Stimulated activated CD8-positive, alpha-beta memory T cell treated with anti-CD3 and anti-CD28 coated beads, Interleukin-7, amount 100 ng/mL, for 48 hours (primary cell): ENCODE measurements at places on chromosomes 1 and 21.

- DNase-seq, result no peak
Measured at GRCh38 chr1:45929257-45929687, 125.9 kb downstream of the MAST2 start.

- DNase-seq, result no peak
Measured at GRCh38 chr1:98034505-98034904, 113.7 kb upstream of the DPYD start.

DNA sequence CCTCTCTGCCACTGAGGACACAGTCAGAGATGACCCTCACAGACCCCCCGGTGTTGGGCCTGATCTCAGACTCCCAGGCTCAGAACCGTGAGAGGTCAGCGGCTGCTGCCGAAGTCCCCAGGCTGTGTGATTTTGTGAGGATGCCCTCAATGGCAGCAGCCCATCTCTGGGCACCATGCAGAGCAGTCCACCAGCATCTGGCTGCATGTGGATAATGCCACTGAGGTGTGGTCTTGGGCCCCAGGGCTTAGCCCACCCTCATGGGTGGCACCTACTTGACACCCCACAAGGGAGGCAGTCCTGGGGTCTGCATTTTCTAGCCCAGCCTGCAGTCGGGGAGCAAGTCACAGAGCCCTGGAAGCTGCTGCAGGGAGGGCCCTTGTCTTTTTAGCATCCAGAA, 5.5 kb upstream of the ACTRT2 start:
- DNase-seq, result no peak

- no peak for DNase-seq
Measured at GRCh38 chr1:225777058-225777582, 506 bp upstream of the SRP9 start.

- no peak for DNase-seq
Measured at GRCh38 chr1:209227941-209228340, 355.6 kb upstream of the CAMK1G start.

DNA sequence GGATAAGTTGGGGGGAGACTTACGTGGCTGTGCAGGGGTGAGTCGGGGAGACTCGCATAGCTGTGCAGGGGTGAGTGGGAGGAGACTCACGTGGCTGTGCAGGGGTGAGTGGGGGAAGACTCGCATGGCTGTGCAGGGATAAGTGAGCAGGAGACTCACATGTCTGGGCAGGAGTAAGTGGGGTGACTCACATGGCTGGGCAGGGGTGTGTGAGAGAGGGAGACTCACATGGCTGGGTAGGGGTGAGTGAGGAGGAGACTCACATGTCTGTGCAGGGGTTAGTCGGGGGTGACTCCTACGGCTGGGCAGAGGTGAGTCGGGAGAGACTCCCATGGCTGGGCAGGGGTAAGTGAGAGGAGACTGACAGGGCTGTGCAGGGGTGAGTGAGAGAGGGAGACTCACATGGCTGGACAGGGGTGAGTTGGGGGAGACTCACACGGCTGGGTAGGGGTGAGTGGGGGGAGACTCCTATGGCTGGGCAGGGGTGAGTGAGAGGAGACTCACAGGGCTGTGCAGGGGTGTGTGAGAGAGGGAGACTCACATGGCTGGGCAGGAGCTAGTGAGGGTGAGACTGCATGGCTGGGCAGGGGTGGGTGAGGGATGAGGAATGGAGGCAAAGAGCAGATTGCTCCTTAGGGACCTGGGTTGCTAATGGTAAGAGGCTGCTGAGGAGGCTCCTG, 56.0 kb upstream of the ABCG1 start:
- no peak for DNase-seq

DNA sequence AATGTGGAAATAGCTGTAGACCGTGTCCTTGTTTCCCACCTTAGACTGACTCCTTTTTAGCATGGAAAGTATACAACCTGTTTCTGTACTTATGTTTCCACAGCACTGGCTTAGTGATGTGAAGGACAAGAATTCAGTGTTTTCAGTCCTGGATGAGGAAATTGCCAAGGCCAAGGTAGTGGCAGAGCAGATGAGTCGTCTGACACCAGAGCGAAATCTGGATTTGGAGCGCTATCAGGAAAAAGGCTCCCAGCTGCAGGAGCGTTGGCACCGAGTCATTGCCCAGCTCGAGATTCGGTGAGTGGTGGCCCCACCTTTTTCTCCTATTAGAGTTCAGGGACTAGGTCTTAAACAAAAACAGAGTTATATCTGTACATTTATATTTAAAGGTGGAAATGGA, 112.6 kb downstream of the MACF1 start:
- no peak for DNase-seq

DNA sequence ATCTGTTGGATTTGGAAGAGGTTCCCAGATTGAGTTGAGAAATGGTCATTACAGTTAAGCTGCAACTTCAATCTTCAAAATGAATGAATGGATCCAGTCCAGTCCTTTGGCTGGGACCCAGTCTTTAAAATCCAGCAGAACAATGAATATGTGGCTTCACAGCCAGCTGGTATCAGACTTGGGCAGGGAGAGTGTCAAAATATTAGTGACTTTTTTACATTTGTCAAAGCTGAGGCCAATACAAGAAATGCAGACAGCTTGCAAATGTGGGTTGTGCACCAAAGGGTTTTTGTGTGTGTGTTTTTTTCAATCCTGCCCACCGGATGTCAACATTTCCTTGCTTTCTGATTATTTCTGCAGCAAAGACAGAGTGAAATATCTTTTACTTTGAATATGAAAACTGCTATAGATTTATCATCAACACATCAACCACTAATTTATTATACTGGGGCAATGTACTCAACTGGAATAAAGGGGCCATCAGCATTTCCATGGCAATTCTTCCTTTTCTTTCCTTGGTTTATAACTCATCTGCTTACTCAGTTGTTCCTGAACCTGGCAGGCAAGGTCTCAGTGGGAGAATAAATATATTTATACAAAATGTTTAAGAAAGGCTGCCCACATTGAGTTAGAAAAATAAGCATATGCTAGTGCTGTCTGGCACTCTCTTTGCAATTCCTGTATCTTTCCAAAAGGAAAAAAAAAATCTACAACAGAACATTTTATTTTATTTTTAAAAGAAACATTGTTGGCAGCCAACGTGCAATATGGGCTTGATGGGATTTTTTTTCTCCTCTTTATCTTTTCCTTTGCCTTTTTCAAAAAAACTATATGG, 491.6 kb upstream of the C1orf87 start:
- no peak for DNase-seq

DNA sequence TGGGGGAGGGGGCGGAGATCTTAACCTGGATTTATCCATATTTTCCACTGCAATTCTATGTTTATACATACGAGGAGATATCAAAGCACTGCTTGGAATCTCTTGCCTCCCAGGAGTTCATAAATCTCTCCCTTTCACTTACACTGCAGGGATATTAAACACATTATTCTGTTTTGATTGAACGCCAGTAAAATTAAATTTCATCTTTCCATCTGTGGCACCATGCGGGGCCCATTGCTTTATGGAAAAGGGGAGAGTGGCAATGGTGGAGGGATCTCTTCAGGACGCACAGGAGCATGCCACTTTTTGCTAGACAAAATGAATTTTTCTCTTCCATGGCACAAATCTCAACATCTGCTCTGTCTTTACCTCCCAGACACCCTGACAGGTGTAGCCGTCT, 648.0 kb upstream of the PLXNA2 start:
- DNase-seq, result no peak

DNA sequence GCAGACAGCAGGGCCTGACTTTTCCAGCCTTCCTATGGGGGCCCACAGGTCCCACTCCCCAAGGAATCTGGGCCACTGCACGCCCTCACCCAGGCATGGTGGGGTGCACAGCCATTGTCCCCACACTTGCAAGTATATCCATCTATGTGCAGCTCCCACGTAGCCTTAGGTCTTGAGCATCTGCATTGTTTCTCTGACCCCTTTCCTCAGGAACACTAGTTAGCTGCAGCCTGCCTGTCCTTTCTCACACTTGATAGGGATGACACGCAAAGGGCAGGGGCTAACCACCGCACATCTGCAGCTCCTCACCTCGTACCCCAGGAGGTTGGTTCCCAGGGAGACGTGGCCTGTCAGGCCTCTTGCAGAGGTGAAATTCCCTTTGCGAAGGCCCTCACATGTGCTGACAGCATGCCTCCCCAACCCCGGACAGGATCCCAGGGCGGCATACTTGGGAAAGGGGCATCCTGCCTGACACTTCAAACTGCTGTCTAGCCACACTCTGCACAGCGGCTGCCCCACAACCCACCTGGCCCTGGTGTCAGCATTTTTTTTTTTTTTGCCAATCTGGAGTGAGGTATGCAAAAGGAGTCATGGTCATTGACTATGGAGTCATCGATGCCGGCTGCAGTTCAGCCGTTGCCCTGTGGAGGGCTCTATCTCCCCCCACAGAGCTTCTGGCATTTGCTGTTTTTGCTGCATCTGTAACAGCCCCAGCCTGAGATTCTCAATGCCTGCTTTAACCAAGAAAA, 5.0 kb downstream of the JMJD4 start:
- DNase-seq, result no peak

DNA sequence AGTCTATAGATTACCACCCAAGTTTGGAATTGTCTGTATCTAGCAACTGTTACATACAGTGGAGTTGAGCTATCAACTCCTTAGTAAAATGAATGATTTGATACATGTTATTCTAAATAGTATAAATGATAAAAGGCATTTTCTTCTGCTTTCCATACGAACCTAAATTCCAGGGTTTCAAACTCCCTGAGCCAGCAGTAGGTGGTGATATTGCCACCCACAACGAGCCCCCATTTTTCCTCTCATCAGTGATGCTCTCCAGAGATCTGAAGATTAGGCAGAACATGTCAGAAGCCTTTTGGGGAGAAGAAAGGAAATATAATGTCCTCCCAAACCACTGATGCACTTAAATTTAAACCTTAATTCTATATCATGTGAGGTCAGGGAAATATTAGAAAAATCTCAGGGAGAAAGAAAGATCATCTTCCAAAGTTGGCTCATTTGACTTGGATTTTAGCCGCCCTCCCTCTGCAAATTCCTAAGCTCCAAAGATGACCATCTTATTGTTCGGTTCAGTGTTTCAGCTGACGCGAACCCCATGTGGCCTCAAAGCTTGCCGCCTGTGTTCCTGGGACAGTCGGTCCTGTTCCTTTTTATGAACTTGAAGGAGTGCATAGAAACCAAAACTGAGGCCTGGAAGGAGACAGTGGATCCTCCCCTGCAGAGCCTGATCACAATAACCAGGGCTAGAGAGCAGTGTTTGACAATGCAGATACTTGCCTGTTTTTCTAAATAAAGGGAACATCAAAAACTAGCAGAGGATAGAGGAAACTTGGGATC, 2.3 kb downstream of the EVA1C start:
- DNase-seq, result no peak

GRCh38 chr1:219810451-219810850, 117.9 kb downstream of the SLC30A10 start:
- DNase-seq, result no peak

DNA sequence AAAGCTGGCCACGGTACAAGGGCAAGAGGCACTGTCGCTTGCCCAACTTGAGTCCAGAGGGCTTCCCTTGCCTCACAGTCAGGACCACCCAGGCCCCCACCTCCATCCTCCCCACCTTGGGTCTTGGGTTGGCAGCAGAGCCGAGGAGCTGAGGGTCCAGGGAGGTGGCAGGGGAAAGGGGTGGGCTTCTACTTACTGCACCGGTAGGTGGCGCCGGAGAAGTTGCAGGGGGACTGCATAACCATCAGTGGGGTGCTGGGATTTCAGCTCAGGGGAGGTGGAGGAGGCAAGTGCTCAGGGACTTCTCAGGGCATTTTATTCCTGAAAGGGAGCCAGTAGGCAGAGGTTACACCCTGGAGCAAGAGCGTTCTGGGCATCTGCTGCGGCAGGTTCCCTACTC, 44.0 kb downstream of the TRIM62 start:
- DNase-seq, result no peak
